ENCODE measurements at places on chromosomes 3 and 15.

- DNase-seq = peak; percentile 10
These were observed 660 bp downstream of the ZNF106 start for GRCh38 chr15:42490291-42490670.

DNA sequence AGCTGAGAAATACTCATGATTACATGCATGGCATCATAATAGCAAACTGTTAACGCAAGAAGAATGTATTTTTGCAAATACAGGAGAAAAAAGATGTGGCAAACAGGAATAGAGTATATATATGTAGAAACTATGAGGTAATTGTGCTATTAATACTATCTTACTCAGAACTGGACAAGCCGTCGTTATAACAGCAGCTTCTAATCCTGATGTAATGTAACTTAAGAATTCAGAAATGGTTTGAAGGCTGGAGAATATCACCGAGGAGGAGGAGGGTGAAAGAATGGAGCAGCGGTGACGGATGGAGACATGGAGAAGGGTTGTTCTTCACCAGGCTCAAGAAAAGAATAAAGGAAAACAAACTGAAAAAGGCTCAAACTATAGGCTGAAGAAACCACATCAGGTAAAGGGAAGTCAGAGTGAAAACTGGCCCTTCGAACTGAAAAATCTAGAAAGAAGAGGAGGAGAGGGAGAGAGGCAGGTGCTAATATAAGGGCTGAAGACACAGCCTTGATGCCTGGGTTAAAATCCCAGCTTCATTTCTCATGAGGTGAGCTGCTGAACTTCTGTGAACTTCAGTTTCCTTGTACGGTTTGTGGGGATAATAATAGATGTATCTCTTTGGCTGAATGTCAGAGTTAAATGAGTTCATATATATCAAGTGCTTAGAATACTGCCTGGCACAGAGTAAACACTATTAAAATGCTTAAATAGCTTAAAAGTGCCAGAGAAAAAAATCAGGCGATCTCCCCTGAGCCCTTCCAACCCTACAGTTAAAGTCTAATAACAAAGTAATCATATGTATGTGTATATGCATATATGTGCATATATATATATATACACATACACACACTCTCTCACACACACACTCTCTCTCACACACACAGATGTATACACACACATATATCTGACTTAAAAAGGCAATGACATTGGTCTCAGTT lies 43.9 kb downstream of the GOLIM4 start:
- DNase-seq = no peak

- peak; percentile 70 for DNase-seq
These were observed 89.5 kb upstream of the CHD2 start for GRCh38 chr15:92810418-92811138.

DNA sequence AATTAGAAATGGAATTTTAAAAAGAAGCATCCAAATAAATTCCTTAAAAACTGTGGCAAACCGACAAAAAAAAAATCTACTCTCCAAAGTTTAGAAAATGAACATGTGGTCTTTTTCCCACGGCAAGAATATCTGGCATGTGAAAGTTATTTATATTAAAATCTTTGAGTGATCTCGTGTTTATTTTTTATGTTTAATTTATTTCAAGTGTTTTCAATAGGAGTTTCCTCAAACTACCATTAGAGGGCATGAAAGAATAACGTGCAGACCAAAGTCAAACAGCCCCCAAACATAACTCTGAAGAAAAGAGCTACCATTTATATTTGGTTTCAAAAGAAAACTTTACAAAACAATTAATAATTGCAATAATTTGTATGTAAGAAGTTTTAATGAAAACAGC lies 286.4 kb downstream of the ZIC4 start:
- DNase-seq = no peak

GRCh38 chr15:70461017-70461416 lies 302.3 kb downstream of the UACA start:
- DNase-seq = no peak

GRCh38 chr3:71308836-71309235 lies 274.7 kb downstream of the FOXP1 start:
- DNase-seq = peak; percentile 22

- no peak for DNase-seq
These were observed 318.7 kb upstream of the LMCD1 start for GRCh38 chr3:8182904-8183303.

DNA sequence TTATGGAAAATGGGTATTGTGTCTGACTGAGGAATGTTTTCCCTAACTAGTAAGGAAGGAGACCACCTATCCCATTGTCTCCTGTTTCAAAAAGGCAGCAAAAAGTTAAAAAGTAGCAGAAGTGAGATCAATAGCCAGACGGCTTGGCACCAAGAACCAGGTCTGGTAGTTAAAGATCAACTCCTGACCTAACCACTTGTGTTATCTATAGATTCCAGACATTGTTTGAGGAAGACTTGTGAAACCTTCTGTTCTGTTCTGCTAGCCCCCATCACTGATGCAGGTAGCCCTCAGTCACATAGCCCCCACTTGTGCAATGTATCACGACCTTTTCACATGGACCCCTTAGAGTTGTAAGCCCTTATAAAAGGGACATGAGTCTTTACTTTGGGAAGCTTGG lies 46.3 kb upstream of the C2CD4B start:
- no peak for DNase-seq

GRCh38 chr15:82750831-82751180 lies 41.1 kb upstream of the AP3B2 start:
- DNase-seq = peak; percentile 22

GRCh38 chr3:1774597-1774996 lies 324.1 kb upstream of the CNTN4 start:
- DNase-seq = no peak

DNA sequence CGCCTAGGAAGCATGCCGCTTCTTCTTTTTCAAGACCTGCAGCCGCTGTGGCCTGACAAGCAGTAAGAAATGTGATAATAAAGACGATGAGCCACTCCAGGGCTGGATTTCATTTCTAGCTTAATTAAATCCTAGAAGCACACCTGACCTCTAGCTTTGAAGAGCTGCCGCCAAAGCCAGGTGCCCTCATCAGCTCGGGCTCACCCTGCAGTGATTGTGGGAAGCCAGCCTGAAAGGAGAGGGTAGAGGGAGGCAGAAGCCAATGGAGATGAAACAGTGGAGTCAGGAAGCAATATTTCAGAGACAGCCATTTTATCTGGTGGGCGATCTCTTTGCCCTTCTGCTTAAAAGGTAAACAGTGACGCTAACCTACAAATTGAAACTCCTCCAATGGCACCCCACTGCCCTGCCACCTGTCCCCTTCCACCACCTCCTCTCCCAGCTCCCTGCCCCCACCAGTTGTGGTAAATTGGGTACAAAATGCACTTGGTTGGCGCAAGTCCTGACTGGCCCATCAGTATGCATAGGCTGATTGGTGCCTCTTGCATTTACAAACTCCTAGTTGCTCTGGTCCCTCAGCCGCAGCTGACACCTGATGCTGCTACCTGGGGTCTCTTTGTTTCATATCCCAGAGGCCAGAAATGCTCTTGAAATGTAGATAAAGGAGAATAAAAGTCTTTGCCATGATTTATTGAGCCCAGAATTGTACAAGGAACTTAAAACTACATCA lies 385.3 kb downstream of the PDCD6IP start:
- DNase-seq = no peak

GRCh38 chr15:64844576-64845145 lies 2.9 kb downstream of the PLEKHO2 start:
- DNase-seq = peak; percentile 61

DNA sequence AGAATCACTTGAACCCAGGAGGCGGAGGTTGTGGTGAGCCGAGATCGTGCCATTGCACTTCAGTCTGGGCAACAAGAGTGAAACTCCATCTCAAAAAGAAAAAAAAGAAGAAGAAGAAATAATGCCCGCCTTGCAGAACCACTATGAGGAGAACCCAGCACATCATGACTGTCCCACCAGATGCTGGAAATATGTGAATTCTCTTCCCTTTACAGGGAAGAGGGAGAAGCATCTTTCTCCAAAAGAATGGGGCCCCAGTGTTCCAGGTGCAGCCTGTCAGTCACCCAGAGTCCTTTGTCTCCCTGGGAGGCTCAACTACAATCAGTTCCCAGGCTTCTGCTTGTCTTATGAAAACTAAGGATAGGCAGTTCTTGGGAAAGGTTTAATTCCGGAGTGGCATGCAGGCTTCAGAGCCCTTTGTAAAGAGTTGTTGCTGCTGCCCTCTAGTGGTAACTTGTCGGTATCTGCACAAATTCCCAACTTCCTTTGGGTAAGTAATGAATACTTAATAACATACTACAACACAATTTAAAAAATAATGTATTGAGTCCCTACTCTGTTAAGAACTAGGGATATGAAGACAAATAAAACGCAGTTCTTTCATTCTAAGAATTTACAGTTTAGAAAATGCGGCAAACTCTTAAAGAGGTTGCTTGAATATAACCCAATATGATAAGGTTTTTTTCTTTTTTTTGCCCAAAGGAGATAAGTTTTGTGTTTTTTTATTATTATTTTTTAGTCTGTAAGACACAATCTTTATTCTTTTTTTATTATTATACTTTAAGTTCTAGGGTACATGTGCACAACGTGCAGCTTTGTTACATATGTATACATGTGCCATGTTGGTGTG lies 18.6 kb upstream of the TICRR start:
- peak; percentile 63 for DNase-seq

DNA sequence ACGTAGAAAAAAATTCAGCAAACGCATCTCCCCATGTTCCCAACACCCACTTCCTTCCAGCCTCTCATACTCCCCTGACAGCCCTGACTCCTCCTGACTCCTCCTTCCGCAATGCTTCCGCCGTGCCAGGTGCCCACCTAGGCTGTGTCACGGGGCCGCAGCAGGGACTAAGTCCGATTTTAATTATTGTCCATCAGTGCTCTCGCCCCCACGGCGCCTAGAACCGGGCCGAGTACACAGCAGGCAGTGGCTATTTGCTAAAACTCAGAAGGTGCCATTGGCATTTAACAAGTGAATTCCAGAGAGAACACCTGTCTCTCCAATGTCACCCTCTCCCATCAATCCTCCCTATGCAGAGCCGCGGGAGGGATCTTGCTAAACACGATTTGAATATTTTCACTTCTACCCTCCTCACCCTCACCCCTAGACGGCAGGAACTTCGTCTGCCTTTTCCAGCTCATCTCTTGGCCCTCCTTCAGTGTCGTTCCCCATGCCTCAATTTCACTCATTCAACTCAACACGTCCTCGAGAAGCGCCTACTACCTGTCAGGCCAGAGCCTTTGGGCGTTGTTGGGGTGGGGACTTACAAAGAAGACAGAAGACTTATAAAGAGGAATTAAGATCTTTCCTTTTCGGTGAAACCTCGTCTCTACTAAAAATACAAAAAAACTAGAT lies 11.5 kb upstream of the SHF start:
- peak; percentile 61 for DNase-seq

DNA sequence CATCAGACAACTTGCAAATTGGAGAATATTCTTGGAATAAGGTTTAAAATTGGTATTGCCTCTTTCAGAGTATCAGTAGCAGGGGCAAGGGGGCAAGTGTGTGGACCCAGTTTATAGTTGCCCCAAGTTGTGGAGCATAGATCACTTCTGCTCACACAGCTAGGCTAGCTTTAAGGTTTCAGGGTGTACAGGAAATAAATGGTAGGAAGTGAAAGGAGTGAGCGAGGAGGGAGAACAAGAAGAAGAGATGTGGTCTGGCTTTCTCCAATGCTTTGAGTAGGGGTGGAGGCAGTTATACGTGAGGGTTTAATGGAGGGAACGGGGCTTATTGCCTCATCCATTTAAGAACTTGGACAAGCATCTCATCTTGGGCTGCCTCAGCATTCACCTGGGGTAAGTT lies 290.0 kb upstream of the CFAP20DC start:
- DNase-seq = no peak

DNA sequence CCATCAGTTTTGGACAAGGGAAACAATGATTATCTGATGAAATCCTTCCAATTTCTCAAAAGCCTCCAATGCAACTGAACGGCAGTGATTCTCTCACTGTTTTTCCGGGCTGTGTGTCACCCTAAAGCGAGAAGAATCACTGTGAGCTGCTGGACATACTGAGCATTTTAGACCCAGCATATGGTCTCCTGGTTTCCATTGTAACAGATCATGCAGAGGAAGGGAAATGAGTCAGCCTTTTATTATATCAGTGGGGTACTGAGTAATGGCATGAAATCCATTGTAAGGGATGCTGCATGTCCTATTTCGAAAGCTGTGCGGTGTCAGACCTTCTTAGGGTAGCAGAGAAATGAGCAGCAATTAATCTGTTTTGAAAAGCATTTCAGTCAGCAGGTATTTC lies 287.1 kb downstream of the IL5RA start:
- DNase-seq = no peak

DNA sequence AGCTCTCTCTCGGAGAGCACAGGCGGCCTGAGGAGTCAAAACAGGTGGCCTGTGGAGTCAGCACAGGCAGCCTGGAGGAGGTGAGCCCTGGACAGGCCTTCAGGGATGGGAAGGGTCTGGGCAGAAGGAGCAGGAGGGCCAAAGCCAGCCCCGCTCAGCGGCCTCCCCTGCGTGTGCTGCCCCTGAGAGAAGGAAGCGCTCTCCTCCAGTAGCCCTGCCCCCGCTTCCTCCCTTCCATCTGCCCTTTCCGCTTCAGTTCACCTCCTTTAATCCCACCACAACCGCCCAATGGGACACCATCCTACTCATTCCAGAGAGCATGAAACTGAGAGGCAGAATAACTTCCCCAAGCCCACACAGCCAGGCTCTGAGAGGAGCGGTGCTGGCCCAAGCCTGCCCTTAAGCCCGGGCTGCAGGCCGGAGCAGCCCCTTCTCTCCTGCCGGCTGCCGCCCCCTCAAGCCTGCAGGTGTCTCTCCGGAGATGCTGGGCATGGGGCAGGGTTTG lies 3.2 kb upstream of the NR2E3 start:
- no peak for DNase-seq

- DNase-seq = no peak
These were observed 65.4 kb upstream of the THSD4 start for GRCh38 chr15:71049706-71050422.

DNA sequence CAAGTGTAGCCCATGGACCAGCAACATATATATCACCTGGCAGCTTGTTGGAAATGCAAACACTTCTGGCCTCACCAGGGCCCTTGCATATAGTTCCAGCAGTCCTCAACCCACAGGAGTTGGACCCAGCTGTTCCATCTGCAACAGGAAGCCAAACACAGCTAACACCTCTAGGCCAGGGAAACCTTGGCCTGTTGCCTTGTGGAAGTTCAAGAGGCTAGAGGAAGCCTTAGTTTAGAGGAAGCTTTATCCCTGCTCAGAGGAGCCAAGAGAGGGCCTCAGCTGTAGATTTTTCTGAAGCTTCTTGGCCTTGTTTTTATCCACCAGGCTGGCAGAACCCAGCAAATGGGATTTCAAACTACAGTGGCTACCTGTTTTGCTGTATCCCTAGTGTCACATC lies 11.4 kb downstream of the FHIT start:
- DNase-seq = no peak

DNA sequence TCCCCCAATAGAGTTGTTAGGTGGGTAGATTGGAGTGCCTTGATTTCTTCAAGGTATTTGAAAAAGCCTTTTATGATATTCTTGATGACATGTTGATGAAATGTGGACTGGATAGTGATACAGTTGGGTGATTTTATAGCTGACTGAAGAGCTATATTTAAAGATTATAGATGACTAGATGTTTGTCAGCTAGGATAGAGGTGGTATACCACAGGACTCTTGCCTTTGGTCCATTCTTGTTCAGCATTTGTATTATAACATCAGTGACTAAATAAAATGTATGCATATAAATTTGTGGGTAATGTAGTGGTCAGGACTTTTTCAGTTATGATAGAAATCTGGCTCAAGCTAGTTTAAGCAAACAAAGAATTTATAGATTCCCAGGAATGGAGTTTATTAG lies 143.9 kb downstream of the ZNF609 start:
- no peak for DNase-seq

All from activated CD4-positive, alpha-beta T cell treated with anti-CD3 and anti-CD28 coated beads, Interleukin-2, Interleukin-6, amounts not matched to agents 100 ng/mL and 50 ng/mL, durations not matched to agents 16 hours and 8 hours (primary cell).